Activated CD8-positive, alpha-beta T cell treated with anti-CD3 and anti-CD28 coated beads, Interleukin-2, amount 10 ng/mL, durations not matched to agents 7 days and 5 days (primary cell): ENCODE measurements at places on chromosomes 2 and 18.

GRCh38 chr2:238146884-238147544 is 8.5 kb downstream of the KLHL30 start:
- no peak for DNase-seq

DNA sequence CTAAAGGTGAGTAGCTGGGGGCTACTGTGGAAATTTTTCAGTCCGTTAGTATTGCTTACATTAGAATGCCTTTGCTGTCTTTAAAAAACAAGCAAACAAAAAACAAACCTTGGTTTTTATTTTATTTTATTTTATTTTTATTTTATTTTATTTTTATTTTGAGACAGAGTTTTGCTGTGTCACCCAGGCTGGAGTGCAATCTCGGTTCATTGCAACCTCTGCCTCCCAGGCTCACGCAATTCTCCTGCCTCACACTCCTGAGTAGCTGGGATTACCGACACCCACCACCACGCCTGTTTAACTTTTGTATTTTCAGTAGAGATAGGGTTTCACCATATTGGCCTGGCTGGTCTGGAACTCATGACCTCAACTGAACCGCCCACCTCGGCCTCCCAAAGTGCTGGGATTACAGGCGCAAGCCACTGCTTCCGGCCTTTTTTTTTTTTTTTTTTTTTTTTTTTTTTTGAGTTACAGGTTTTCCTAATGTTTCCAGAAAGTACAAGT is 732.6 kb downstream of the KCNJ3 start:
- DNase-seq, result no peak

GRCh38 chr2:68519236-68519635 is 51.9 kb downstream of the APLF start:
- no peak for DNase-seq

DNA sequence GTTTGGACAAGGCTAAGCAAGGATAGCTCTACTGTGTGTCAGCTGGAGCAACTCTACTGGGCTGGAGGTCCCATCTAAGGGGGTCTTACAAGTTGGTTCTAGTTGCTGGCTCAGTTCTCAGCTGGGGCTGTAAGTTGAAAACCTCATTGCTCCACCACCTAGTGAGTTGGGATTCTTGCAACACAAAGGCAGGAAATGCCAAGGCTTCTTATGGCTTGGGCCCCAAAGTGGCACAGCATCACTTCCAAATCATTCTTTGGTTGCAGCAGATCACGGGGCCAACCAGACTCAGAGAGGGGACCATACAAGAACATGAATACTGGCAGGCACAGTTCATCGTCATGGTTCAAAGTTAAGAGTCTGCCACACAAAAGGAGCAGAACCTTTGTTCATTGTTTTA is 332.7 kb downstream of the LRRTM1 start:
- DNase-seq, result no peak

DNA sequence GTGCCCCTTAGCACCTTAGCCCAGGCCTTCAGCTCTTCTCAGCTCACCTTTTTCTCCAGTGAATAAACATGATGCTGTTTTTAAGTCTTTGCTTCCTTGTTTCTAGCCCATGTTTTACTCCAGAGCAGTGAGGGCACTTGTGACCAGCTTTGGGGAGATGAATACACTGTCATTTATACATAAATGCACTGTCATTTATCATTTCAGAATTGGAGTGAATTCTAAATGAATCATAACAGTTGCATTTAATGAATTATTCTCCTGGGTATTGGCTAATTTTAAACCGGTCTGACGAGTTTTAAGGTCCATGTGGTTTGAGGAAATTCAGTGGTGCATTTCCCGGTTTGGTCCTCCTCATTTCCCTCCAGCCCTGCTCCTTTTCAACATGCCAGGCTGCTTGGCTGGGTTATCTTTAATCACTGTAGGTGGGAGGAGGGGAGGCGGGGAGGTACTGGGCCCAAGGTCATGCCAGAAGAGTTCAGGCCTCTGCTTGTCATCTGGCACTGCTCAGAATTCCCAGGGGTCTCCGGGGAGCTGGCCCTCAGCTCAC is 23.9 kb downstream of the PRKCE start:
- no peak for DNase-seq

- no peak for DNase-seq
Observed at GRCh38 chr2:79179036-79179435, 19.5 kb upstream of the REG3A start.

DNA sequence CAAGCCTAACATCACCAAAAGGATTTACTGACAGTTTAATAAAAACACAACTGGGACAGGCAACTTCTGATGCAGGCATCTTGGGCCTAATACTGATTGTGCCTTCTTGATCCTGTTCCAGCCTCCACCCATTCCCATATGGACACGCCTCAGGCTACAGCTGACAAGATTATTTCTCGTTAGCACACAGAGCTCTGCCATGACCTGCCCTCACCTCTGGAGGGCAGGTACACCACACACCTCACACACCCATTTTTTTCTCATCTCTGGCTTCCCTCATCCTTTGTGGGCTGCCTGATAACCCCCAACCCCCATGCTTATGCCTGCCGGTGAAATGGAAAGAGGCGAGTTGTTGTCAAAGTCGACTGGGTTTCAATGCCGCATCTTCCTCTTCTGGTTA is 147.0 kb downstream of the ANTXR1 start:
- DNase-seq, result no peak

GRCh38 chr2:85725451-85725850 is 28.3 kb upstream of the ATOH8 start:
- DNase-seq, result no peak

- DNase-seq, result no peak
Observed at GRCh38 chr18:33201509-33201926, 239.0 kb downstream of the CCDC178 start.

DNA sequence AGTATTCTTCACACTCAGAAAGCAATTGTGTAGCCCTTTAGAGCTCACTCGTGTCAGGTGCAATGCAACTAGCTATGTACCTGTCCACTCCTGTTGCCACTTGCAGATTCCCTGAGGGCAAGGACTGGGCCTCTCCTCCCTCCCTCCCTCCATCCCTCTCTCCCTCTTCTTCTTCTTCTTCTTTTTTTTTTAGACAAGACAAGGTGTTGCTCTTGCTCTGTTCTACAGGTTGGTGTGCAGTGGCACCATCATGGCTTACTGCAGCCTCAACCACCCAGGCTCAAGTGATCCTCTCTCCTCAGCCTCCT is 119.7 kb downstream of the ACKR3 start:
- DNase-seq, result no peak

- DNase-seq, result no peak
Observed at GRCh38 chr2:237734905-237735623, 63.5 kb upstream of the RBM44 start.

GRCh38 chr2:32947076-32947483 is 327 bp downstream of the LTBP1 start:
- DNase-seq, result no peak
